SJSA1 (cell line): ENCODE measurements at places on chromosomes 5 and 9. TPM values are rescaled to one million over a fixed set of nuclear protein-coding genes. Genes with fewer than 3 reads are reported as not detected.

Gene TAF7
- total RNA-seq, result 147 and 154 TPM in 2 replicates

Gene PRRC2B
- total RNA-seq, result 38.4 and 41.1 TPM in 2 replicates

Gene AGXT2
- not detected in 2 replicates for total RNA-seq

DNA sequence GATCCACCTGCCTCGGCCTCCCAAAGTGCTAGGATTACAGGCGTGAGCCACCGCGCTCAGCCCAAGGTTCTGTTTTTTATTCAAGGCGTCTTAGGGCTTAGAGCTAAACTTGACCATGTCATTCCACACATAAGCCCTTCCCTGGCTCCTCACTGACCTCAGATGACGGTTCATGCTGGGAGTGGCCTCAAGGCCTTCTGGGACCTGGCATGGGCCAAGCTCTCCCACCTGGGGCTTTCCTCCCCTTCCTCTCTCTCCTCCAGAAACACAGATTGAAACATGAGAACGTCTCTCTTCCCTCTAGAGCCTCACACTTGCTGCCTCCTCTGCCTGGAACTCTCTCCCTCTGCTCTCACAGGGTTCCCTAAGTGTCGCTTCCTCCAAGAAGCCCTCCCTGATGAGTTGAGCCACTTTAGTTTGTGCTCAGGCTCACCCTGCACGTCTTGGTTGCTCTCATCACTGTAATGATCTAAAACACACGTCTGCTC is 155.6 kb upstream of the IER5L start:
- H3K4me1 ChIP-seq, result peaks cover 31% of the 10 kb centered on the region
- H3K27me3 ChIP-seq, result no peaks in the 10 kb centered on the region
- no peaks in the 10 kb centered on the region for H3K36me3 ChIP-seq
- DNase-seq, result no peak

GRCh38 chr5:176425791-176426190 is 9.5 kb upstream of the CLTB start:
- no peak overlapping the region for H3K4me3 ChIP-seq
- H3K27me3 ChIP-seq, result 0 out of 2 replicates have a peak, but pooled peaks cover 5% of the 10 kb centered on the region
- no peak overlapping the region for H3K27ac ChIP-seq
- no peak for DNase-seq
- no peaks in the 10 kb centered on the region for H3K36me3 ChIP-seq
- peaks cover 4% of the 10 kb centered on the region for H3K4me1 ChIP-seq
